ENCODE measurements at places on chromosomes 3 and 15.

- H3K27me3 ChIP-seq = no peaks in the 10 kb centered on the region
- no peaks in the 10 kb centered on the region for H3K36me3 ChIP-seq
- H3K4me3 ChIP-seq = no peak overlapping the region
Measured at GRCh38 chr3:10474275-10474646, 31.1 kb downstream of the ATP2B2 start.

- H3K4me1 ChIP-seq = no peaks in the 10 kb centered on the region
- H3K27me3 ChIP-seq = no peaks in the 10 kb centered on the region
- no peak overlapping the region for H3K27ac ChIP-seq
- 0 out of 2 replicates have a peak, but pooled peaks cover 4% of the 10 kb centered on the region for H3K36me3 ChIP-seq
- no peak for DNase-seq
Measured at GRCh38 chr3:53824795-53825194, 21.4 kb downstream of the CHDH start.

DNA sequence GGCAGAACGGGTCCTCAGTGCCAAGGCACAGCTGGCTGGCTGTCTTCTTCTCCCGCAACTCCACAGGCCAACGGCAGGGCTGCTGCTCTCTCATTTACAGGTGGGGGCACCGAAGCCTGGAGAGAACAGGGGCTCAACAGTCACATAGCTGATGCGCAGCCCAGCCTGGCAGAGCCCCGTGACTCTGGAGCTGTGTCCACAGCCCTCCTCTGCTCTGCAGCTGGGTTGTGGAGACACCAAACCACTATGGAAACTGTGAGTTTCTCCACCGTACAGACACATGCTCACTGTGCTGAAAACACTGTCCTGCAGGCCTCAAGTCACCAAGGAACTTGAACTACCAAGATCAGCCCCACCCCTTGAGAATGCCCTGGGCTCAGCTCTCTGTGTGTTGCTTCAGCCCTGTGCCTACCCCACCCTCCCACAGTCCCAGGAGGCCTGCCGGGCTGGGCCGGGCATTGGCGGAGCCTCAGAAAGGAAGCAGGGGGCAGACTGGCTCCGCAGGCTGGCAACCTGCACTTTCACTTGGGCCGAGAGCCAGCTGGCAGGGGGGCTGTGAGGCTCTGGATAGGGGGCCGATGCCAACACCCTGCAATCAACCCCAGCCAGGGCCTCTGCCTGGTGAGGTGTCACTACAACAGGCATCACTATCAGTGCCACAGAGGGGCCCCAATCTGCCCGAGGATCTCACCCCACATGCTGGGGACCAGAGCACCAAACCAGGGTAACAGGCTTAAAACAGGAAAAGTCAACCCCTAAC lies 113.7 kb upstream of the RPL32 start:
- H3K27me3 ChIP-seq = no peaks in the 10 kb centered on the region
- no peak for DNase-seq
- H3K27ac ChIP-seq = no peak overlapping the region
- peaks cover 2% of the 10 kb centered on the region for H3K4me1 ChIP-seq
- no peaks in the 10 kb centered on the region for H3K36me3 ChIP-seq
- no peak overlapping the region for H3K4me3 ChIP-seq

GRCh38 chr15:61528581-61528910 lies 299.4 kb upstream of the RORA start:
- no peak overlapping the region for H3K4me3 ChIP-seq
- H3K27ac ChIP-seq = no peak overlapping the region
- no peaks in the 10 kb centered on the region for H3K36me3 ChIP-seq
- no peak for DNase-seq
- H3K4me1 ChIP-seq = peaks cover 4% of the 10 kb centered on the region

DNA sequence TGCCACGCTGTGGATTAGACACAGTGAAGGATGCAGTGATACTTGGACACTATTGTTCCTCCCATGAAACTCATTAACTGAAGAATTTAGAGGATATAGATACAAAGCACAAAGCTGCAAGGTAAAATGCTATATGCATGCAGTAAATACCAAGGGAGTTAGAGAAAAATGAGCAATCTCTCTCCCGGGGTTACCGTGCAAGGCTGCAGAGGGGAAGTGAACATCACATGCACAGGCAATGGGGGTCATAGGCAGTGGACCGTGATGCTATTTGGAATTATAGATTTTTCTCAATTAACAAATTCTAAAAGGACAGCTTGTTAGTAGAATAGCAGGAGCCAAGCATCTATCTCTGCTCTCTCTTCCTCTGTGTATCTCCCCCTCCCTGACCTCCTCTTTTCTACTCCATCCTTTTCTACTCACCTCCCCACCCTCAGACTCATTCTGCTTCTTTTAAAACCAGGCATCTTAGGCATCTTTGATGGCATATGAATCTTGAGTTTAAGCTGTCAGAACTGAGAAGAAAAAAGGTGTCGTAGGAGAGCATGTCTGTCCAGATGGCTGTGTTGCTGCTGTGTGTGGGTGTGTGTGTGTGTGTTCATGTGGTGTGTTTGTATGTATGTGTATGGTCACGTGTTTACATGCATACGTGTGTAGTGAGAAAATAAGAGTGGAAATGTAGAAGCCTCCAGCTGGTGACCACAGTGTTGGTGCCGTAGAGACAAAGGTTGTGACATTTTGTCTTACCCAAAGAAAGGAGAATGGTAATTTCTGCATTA lies 339.0 kb downstream of the EPHB1 start:
- H3K36me3 ChIP-seq = no peaks in the 10 kb centered on the region
- no peak overlapping the region for H3K4me3 ChIP-seq
- no peak overlapping the region for H3K27ac ChIP-seq
- H3K27me3 ChIP-seq = no peaks in the 10 kb centered on the region
- H3K4me1 ChIP-seq = no peaks in the 10 kb centered on the region

DNA sequence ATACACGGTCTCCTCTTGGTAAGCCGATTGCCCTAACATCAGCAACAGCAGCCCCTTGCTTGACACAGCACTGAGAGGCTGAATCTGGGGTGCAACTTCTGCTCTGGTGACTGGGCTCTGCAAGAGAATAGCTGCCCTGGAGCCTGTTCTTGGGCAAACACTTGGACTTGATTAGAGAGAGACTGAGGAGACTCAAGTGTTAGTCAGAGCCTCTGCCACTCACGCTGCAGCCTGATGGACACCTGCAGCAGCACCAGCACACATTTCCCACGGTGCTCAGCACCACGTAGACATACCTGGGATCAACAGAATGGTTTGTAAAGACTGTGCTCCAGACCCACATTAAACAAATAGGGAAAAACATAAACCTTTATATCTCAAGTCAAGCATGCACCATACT lies 35.8 kb upstream of the UMPS start:
- no peak overlapping the region for H3K4me3 ChIP-seq
- no peaks in the 10 kb centered on the region for H3K27me3 ChIP-seq
- H3K27ac ChIP-seq = no peak overlapping the region
- no peaks in the 10 kb centered on the region for H3K4me1 ChIP-seq

- no peaks in the 10 kb centered on the region for H3K4me1 ChIP-seq
- no peaks in the 10 kb centered on the region for H3K36me3 ChIP-seq
- no peak overlapping the region for H3K27ac ChIP-seq
- no peak overlapping the region for H3K4me3 ChIP-seq
Measured at GRCh38 chr3:190209533-190209932, 88.8 kb upstream of the P3H2 start.

DNA sequence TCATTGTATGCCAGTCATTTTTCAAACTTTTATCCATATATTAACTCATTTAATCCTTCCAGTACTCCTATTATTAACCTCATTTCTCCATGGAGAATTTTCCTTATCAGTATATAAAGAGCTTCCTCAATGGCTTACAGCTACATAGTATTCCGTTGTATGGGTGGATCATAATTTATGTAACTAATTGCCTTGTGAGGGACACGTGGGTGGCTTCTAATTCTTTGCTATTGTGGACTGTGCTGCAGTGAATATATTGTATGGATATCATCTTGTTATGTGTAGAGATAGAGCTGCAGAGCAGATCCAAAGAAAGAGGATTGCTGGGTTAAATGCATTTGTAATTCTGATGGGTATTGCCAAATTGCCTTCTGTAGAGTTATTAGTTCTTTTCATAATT lies 25.2 kb downstream of the PML start:
- DNase-seq = no peak
- no peak overlapping the region for H3K27ac ChIP-seq
- peaks cover 12% of the 10 kb centered on the region for H3K36me3 ChIP-seq
- no peak overlapping the region for H3K4me3 ChIP-seq
- no peaks in the 10 kb centered on the region for H3K4me1 ChIP-seq
- no peaks in the 10 kb centered on the region for H3K27me3 ChIP-seq

DNA sequence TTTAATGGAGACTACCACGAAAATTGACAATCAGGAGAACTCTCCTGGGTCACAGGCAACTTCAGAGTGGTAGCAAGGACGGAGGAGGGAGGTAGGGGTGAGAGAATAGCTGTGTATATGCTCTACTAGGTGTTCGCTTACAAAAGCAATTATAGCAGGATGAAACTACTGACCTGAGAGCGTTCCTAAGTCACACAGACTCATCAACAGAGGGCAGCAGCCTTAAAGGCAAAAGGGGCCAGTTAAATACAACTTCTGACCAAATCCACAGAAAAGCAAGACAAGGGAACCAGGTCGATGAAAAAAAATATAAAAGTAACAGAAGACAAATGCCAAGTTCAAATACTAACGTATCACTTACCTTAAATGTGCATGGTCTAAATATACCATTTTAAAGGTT lies 894.6 kb downstream of the PLOD2 start:
- H3K4me1 ChIP-seq = no peaks in the 10 kb centered on the region
- no peak for DNase-seq
- H3K4me3 ChIP-seq = no peak overlapping the region
- no peaks in the 10 kb centered on the region for H3K27me3 ChIP-seq
- no peak overlapping the region for H3K27ac ChIP-seq

DNA sequence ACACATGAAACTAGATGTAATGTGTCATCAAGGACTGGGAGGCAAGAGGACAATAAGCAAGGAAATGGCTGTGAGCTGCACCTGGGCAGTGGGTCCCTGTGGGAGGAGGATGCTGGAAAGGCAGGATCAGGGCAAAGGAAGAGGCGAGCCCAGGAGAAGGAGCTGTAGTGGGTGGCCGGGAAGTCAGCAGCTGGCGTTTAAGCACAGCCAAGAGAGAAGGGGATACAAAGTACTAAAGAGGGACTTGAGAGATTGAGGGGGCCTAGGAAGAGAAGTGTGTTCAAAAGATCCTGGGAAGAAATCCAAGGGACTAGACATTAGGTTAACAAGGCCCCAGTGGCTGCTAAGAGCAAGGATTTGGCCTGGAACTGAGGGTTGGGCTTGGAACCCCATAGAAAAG lies 188.5 kb upstream of the SLC24A5 start:
- no peaks in the 10 kb centered on the region for H3K36me3 ChIP-seq
- no peaks in the 10 kb centered on the region for H3K27me3 ChIP-seq
- H3K4me3 ChIP-seq = no peak overlapping the region
- H3K27ac ChIP-seq = no peak overlapping the region

- no peak overlapping the region for H3K4me3 ChIP-seq
- H3K4me1 ChIP-seq = no peaks in the 10 kb centered on the region
- H3K27me3 ChIP-seq = no peaks in the 10 kb centered on the region
- no peak overlapping the region for H3K27ac ChIP-seq
- no peak for DNase-seq
Measured at GRCh38 chr15:55277116-55277564, 12.5 kb downstream of the RAB27A start.

DNA sequence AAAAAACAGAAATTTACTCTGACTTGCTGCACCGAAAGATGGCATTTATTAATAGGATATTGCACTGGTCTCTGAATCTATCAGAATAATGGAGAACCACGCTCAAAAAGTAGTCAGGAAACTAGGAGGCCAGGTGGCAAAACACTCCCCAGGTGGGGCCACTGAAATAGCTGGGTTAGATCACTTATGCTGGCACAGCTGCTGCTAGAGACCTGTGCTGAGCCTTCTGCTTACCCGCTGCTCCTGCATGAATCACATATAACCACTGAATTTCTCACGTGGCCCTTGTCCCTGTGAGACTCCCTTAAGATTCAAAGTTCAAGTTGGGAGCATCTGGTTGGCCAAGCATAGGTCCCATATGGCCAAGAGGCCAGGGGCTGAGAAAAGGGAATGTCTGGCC lies 66.0 kb upstream of the OXTR start:
- DNase-seq = no peak
- no peaks in the 10 kb centered on the region for H3K36me3 ChIP-seq
- H3K4me1 ChIP-seq = no peaks in the 10 kb centered on the region

DNA sequence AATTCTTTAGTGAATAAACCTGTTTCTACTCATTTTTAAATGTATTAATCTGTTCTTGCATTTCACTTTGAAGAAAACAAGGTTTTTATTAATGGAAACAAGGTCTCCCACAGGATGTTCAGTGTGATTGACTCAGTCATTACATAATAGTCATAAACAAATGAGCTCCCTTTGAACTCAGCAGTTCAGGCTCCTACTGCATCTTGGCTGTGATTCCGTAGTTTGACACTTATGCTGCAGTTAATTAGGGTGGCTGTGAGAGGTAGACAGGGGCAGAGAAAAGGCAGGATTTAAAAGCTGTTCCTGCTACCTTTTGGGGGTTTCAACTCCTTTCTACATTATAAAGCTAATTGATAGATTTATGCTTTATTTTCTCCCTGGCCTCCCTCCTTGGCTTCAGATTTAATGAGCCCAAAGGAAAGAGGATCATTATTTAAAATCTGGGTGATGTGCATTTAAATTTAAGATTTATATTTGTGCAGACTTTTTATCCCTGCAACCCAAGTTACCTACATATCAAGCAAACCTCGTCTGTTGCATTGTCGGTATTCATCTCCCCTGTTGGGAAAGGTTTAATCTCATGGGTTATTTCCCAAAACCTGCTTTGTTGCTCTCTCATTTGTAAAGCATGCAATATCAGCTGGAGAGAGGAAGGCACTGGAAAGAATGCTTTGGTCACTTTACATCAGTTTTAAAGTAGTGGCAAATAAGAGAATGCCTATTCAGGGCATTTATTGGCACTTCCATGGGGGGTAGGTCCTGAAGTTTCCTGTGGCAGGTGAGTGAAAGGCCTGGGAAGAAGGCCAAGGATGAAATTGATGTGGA lies 345.0 kb upstream of the NR2E3 start:
- H3K27ac ChIP-seq = no peak overlapping the region
- H3K4me3 ChIP-seq = no peak overlapping the region
- DNase-seq = no peak
- H3K4me1 ChIP-seq = no peaks in the 10 kb centered on the region
- H3K27me3 ChIP-seq = no peaks in the 10 kb centered on the region

- no peak overlapping the region for H3K27ac ChIP-seq
- H3K4me1 ChIP-seq = peaks cover 9% of the 10 kb centered on the region
- no peak for DNase-seq
- peak overlapping the region; percentile 4 for H3K4me3 ChIP-seq
- H3K27me3 ChIP-seq = no peaks in the 10 kb centered on the region
Measured at GRCh38 chr3:123068601-123069381, 2.0 kb downstream of the PDIA5 start.

DNA sequence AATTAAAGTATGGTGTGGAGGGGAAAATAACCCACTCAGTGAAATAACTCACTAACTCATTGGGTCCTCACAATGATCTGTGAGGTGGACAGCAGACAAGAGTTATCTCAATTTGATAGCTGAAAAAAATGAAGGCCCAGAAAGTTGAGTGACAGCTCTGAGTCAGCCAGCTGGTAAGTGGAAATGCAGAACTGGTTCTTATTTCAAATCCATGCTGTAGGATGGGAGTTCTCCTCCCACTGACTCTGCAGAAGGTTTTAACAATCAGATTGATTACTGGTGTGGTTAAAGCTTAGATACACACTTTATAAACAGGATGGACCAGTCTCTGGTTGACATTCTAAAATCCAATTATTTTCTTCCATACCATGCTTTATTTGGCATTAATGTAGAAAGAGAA lies 87.0 kb upstream of the LMOD3 start:
- DNase-seq = no peak
- H3K36me3 ChIP-seq = no peaks in the 10 kb centered on the region
- no peak overlapping the region for H3K4me3 ChIP-seq
- H3K27ac ChIP-seq = no peak overlapping the region
- H3K27me3 ChIP-seq = no peaks in the 10 kb centered on the region

- DNase-seq = no peak
- no peaks in the 10 kb centered on the region for H3K36me3 ChIP-seq
- no peaks in the 10 kb centered on the region for H3K27me3 ChIP-seq
- H3K4me1 ChIP-seq = 0 out of 2 replicates have a peak, but pooled peaks cover 2% of the 10 kb centered on the region
- no peak overlapping the region for H3K4me3 ChIP-seq
- no peak overlapping the region for H3K27ac ChIP-seq
Measured at GRCh38 chr15:101523560-101523940, 34.0 kb upstream of the PCSK6 start.
